ENCODE measurements at places on chromosomes 2 and 18.

DNA sequence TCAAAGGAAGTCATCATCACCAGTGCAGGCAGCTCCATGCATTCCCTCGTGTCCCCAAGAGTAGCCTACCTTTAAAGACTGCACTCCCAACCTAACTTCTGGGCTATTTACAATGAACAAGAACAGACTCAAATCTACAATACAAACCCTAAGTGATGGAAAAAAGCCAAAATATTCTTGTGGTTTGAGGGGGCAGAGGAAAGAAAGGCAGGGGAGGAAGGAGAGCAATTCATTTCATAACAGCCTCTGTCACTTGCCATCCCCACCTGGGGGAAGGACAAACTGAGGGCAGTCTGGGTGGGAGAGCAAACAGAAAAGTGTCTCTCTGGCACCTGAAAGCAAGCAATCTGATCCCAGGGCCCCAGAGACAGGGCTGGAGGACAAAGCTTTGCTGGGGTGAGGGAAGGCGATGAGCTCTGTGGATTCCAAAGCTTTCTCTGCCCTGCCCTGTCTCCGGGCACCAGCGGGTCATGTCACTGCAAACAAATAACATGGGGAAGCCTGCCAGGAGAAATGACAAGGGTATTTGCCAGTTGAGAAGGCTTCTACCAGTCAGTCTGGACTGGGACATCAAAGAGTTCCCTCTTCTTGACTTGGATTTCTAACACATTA lies 528.0 kb upstream of the TNP1 start:
- DNase-seq, result no peak

DNA sequence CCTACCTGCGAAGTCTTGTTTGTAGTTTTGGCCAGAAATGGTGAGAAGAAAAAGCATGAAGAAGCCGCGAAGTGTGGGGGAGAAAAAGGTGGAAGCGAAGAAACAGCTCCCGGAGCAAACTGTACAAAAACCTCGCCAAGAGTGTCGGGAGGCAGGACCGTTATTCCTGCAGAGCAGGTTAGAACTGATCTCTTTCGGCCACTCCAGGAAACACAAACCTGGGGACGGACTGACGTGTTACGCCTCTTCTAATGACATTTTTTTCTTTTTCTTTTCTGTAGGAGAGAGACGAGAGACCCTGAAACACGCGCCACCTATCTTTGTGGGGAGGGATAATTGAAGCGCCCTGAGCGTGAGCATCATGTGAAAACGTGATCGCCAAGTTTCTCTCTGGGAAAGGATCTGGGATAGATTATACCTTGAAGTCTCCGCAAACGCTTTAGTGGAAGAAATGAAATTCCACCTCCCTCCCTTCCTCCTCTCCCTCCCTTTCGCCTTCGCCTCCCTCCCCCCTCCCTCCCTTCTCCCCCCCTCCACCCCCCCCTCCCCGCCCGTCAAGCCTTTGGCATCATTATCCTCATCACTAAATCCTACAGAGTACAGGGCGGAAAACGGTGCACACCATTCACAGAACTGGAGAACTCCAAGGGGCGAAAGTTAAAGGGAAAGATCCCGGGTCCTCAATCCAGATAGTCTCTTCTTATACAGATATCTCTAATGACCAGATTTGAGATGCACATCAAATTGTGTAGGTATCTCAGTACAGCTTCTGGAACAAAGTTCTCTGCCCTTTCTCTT lies at the start of gene ZEB2:
Gene ZEB2, minus strand, starts transcription at position 186 of the 798 bp plus-strand sequence. CDS start 2,769 bp downstream, outside the sequence.
- peak; percentile 59 for DNase-seq

DNA sequence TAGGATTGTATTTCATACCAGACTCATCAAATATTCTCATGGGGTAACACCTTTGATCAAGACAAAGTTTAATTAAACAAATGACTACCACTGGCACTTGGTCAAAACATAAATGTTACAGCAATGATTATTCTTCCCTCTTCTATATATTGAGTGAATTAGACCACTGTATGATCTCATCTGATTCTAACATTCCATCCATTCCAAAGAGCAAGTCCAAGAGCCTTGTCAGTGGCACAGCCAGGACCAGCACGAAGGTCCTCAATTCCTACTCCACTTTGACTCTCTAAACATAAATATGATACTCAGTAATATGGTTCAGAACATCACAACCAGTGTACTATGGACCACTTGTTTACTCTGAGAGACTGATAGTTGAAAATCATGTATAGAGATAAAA lies 86.4 kb downstream of the AP1S3 start:
- DNase-seq, result no peak

GRCh38 chr2:232075080-232075479 lies 113.6 kb downstream of the DIS3L2 start:
- DNase-seq, result no peak

- DNase-seq, result no peak
These were observed 283.6 kb downstream of the CYP26B1 start for GRCh38 chr2:71864085-71864484.

- DNase-seq, result no peak
These were observed 134.4 kb downstream of the FIGN start for GRCh38 chr2:163601377-163601776.

DNA sequence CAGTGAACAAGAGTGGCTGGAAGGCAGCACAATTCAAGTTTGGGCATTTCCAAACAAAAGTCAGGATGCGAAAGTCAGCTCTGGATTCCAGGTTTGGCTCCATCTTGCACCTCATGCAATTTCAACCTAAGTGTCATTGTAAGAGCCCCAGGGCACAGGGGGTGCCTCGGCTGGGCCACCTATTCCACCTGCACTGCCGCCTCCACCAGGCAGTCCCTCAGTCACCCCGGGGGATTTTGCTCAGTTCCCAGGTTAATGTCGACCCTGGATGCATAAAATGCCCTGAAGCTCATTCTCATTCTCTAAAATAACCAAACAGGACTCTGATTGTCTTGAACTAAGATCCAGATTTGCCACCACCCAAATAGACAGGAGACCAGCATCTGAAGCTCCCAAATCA lies 77.6 kb downstream of the EDAR start:
- no peak for DNase-seq

DNA sequence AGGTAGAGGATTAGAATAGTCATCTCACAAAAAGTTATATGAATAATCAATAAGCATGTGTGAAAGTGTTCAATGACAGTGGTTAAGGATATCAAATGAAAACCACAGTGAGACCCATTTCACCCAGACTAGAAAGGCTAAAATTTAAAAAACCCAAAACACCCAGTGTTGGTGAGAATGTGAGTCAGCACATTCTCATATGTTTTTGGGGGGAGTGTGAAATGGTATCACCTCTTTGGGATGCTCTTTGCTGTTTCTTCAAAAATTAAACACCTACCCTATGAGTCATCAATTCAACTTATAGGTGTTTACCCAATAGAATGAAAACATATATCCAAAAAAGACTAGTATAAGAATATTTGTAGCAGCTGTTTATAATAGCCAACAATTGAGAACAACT lies 69.8 kb downstream of the MAP3K20 start:
- DNase-seq, result no peak

DNA sequence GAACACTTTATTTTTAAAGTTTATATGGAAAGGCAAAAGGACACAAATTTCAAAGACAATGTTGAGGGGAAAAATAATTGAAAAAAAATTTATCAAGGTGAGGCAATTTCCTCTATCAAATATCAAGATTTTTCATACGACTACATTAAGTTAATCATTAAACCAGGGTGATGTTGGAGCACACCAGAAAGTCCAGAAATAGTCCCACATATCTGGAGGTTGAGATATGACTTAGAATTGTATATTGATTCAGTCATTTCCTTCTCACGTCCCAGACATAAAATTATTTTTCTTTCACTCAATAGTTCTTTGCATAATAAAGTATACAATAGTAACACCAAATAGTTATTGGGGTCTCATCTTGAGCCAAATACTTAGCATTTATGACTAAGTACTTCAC lies 605.1 kb downstream of the NUP35 start:
- DNase-seq, result no peak

GRCh38 chr18:49459404-49460171 lies 857 bp downstream of the DYM start:
- DNase-seq, result no peak

GRCh38 chr2:26615336-26615859 lies 25.8 kb downstream of the CIB4 start:
- DNase-seq, result no peak

DNA sequence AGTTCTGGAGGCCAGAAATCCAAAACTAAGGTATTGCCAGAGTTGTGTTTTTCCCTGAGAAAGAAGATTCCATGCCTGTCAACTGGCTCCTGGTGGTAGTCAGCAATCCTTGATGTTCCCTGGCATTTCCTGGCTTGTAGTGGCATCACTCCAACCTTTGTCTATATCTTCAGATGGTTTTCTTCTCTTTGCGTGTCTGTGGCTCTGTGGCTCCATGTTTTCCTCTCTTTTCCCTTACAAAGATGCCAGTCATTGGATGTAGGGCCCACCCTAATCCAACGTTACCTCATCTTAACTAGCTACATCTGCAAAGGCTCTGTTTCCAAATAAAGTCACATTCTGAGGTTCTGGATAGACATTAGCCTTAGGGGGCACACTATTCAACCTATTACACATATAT lies 41.8 kb downstream of the SLC14A1 start:
- DNase-seq, result no peak

DNA sequence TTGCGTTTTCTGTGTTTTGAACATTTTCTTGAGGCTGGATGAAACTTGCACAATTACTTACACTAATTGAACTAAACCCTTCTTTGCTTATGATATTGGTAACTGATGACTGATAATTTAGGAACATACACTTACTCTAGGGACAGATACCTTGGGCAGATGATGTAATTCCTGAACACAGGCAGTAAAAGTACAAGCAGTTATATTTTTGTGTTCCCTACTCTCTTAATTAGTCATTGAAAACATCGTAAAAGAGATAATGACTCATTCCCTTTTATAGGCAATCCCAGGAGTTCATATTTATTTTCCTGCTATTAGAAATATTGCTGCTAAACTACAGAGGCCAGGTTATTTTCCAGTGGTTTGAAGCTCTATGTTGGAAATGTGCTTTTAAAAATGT lies 46.4 kb downstream of the CCDC85A start:
- no peak for DNase-seq

All from caudate nucleus (tissue), 63 donors.